ENCODE measurements at places on chromosomes 6 and 20.

GRCh38 chr6:150343434-150343833 lies 25.4 kb upstream of the IYD start:
- no peak for DNase-seq

DNA sequence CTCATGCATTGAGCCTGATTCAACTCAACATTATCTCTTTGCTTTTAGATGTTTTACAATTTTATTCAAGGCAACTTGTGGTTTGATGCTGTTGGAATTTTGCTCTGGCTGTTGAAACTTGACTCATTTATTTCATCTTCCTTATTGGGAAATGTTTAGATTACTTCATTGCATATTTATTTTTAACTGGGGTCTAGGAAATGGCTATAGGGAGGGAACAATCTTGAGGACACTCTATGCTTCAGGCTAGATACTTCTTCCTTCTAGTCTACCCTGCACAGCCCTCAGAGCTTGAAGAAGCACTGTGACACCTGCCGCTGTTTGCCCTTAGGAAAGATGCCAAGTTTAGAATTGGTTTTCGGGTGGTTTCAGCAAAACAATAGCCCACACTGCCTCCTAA lies 183.4 kb downstream of the ADGRG6 start:
- no peak for DNase-seq

- DNase-seq = no peak
These were observed 91.0 kb downstream of the SCP2D1 start for GRCh38 chr20:18904624-18905023.

- no peak for DNase-seq
These were observed 29.8 kb downstream of the SNAI1 start for GRCh38 chr20:50012282-50013263.

GRCh38 chr20:38536310-38536709 lies 44.7 kb upstream of the ADIG start:
- no peak for DNase-seq

GRCh38 chr6:26554697-26555504 lies 16.7 kb downstream of the HMGN4 start:
- DNase-seq = peak; percentile 73

- no peak for DNase-seq
These were observed 582.2 kb upstream of the FLRT3 start for GRCh38 chr20:14919501-14920081.

DNA sequence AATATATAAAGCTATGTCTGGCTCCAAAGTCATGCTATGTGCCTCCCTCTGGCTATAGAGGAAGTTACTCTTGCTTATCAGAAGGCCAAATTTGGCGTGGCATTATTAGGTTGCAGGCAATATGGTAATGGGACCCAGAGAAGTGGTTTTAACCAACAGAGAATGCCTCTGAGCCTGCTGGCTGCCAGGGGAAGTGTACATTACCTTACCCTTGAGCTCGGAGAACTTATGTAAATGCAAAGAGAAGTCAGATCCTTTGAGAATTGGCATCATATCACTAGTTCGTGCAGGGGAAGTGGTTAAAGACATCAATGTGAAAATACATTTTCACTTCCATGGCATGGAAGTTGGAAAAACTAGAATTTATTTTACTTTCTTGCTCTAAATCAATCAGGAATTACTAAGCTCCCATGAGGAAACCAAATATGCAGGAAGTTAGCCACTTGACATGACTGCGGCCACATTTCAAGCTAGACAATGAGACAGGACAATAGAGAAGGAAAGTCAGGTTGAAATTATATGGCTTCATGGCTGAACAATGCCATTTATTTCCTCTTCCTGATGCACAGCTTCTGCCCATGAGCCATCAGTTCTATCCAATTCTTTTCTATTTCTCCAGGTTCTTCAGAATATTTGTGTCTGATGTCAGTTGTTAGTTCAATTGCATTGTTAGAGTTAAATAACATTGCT lies 134.0 kb upstream of the PHACTR1 start:
- no peak for DNase-seq

GRCh38 chr6:106539936-106540335 lies 89.4 kb downstream of the RTN4IP1 start:
- no peak for DNase-seq

GRCh38 chr20:44924541-44924940 lies 14.7 kb downstream of the PABPC1L start:
- no peak for DNase-seq

DNA sequence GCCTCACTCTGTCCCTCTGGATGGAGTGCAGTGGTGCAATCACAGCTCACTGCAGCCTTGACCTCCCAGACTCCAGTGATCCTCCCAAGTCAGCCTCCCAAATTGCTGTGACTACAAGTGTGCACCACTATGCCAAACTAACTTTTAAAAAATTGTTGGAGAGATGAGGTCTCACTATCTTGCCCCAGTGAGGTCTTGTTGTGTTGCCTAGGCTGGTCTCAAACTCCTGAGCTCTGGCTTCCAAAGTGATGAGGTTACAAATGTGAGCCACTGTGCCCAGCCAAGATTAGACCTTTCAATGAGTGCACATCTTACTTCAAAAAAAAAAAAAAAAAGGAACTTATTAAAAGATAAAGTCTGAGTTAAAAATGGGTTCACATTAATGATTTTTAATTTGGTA lies 1838.1 kb upstream of the DEFB115 start:
- no peak for DNase-seq

- DNase-seq = no peak
These were observed 115.8 kb downstream of the SULF2 start for GRCh38 chr20:47669489-47669888.

GRCh38 chr20:62312662-62312977 lies 9.8 kb downstream of the ADRM1 start:
- DNase-seq = no peak

GRCh38 chr20:23302386-23302785 lies 48.2 kb upstream of the NXT1 start:
- DNase-seq = no peak

GRCh38 chr20:19495905-19496703 lies 262.0 kb upstream of the RIN2 start:
- DNase-seq = no peak

DNA sequence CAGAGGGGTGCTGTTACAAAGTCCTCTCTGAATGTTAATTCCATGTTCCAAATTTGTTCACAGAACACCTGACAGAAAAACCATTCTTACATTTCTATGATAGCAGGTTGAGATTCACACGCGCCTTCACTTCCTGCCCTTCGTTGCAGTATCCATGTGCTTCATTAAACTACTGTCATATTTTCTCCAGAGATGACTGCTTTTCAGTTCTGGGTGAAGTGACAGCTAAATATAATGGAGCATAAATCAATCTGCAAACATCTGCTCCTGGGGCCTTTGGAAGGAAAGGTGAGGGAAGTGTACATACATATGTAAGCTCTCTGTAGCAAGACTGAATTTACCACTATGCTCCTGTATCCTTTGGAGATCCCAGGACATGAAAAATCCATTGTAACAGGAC lies 750.2 kb downstream of the HDGFL1 start:
- DNase-seq = no peak

DNA sequence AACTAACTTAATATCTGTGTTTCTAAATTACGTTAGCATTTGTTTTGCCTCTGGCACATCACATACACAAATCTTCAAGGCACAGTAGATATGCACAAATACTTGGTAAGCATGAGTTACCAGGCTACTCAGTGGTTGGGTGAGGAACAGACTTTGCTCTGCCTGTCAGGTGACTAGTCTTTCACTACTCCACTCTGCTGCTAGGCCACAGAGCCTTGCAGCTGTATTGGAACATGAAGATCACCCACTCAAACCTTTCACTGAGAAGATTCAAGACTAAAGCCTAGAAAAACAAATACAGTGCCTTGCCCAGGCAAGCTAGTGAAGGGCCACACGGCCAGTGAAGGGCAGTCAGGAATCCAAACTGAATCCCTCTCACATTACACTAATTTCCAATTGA lies 47.0 kb downstream of the DTNBP1 start:
- DNase-seq = no peak

- DNase-seq = no peak
These were observed 51.2 kb upstream of the UBR2 start for GRCh38 chr6:42512579-42512978.

DNA sequence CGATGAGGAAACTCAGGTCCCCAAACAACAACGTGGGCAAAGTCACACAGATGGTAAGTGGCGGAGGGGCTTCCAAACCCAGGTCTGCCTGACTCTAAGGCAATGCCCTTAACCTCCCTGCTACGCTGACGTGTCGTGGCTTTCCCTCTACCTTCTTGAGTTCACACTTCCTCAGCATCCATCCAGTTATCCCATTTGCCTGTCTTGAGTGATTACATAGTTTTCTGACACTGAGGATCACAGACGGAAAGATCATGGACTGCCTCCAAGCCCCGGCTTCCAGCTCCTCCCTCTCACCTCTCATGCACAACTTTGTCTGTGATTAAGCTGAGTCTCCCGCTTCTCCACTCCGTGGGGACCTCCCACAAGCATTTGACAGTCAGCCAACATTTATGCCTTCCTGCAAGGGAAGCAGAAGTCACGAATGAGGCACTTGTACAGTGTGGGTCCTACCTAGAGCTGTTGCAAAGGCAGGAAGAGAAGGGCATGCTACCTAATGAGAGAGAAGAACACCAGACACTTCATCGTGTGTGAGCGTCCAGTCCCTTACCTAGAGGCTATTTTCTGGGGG lies 33.8 kb downstream of the TBC1D7 start:
- no peak for DNase-seq

DNA sequence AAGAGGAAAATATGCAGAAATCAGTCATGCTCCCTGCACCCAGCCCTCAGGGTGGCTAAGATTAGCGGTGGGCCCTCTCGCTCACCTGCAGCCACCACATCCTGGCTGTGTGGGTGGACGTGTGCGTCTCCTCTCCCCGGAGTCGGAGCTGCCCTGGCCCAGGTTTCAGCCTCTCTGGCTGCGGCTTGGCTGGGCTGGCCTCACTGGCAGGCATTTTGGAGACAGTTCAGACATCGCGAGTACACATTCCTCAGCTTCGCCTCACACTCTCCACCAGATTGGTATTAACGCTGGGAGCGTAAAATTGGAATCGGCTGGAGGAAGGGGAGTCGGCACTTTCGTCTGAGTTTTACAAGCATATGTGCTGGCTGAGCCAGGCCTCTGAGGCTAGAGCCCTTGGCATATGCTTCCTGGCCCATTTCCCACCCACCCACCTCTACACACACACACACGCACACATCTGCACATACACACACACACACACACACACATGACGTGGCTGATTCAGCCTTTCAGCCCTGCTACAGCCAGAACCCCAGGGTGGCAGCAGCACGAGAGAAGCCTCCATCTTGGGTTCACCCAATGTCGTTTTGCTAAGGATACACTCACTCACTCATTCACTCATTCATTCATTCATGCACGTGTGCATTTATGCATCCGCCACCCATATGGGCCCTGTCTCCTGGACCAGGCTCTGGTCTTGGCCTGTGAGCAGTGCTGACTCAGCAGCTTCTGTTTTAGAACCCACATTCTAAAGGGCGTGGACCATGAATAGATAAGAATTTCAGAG lies 42.9 kb downstream of the BCAS4 start:
- DNase-seq = no peak

- DNase-seq = peak; percentile 62
These were observed 15.8 kb upstream of the RNF182 start for GRCh38 chr6:13908955-13909381.

- no peak for DNase-seq
These were observed 82.8 kb downstream of the CD40 start for GRCh38 chr20:46200582-46201570.

DNA sequence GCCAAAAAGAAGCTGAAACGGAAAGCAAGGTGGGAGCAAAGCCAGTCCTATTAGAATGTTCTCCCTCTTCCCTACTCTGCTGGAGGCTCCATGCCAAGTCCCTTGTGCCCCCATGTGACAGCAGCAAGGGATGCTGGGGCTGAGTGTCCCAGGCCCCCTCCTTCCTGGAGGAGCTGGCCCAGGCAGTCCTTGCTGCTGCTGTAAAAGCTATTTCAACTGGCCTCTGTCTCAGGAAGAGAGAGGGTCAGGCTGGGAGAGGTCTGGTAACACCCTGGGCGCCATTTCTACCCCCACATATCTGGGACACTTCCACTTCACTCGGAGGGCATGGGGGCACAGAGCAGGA lies 25.0 kb downstream of the TTBK1 start:
- DNase-seq = no peak

DNA sequence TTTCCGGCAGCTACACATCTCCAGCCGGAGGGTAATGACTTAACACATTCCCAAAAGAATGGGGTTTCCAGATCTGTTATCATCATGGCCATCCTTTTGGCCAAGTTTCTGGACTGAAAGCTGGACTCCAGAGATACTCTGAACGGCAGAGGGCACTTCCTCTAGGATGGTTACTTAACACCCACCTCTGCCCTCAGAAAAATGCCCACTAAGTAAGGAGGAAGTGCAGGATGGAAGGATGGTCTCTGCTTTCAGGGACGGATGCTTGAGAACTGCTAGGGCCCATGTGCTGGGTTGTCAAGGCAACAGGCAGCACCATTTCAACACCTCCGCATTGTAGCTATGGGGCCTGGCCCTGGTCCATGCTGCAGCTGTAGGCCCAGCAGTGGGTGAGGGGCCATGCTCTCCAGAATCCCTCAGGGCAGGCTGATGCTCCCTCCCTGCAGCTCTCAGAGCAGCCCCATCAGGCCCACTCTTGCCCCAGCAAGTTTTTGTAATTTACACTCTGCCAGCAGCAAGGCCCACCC lies 16.5 kb upstream of the TGM3 start:
- no peak for DNase-seq

DNA sequence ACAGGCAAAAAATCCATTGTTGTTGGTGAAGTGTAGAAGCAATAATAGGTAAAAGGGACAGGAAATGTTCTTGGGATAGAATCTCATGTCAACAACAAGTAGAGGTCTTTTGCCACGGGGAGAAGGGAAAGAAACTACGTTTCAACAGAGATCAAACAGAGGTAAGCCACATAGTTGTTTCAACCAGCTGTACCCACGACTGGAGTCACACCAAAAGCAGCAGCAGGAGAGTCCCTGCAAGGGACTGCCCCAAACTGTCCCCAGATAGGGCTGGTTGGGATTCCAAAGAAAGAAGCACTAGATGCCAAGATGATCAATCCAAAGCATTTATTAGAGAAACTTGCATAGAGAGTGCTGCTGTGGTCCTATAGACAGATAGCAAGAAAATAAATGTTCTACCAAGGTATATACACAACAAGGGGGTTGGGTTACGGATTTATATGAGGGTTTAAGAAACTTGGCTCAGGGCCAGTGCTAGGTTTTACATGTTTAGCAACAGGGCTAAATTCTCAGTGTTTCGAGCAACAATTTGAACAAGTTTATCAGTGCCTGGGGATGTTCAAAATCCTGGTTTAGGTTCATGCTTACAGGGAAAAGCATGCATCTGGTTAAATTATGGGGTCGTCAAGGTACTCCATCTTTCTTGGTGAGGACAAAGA lies 466.5 kb downstream of the MMUT start:
- DNase-seq = no peak

DNA sequence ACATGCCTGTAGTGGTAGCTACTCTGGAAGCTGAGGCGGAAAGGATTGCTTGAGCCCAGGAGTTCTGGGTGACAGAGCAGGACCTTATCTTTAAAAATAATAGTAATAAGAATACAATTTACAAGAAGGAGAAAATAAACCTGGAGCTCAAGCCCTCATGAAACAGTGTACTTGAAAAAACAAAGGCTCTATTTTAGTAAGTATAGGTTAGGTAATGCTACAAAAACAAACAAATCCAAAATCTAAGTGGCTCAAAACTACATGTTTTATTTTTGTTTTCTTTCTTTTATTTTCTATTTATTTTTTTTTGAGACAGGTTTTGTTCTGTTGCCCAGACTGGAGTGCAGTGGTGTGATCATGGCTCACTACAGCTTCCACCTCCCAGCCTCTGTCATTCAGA lies 57.6 kb upstream of the SLC23A2 start:
- no peak for DNase-seq
